Mucosa of descending colon (tissue), 3 donors: ENCODE measurements at places on chromosomes 7 and 10. TPM values are rescaled to one million over a fixed set of nuclear protein-coding genes. Genes with fewer than 3 reads are reported as not detected.

Gene ASB15
- not detected for total RNA-seq

Gene H2BK1
- total RNA-seq, result not detected

Gene PANK1
- total RNA-seq, result 67.4 TPM

Gene TMEM139
- total RNA-seq, result 49.4 TPM

Gene TDRD1
- 0.09 TPM for total RNA-seq

Gene LLCFC1
- total RNA-seq, result not detected

Gene SLC16A9
- total RNA-seq, result 34.9 TPM

Gene CYP2C19
- 1.5 TPM for total RNA-seq

Gene LIPJ
- 0.34 TPM for total RNA-seq

Gene ACBD7
- total RNA-seq, result 0.22 TPM

Gene FMC1
- 17.3 TPM for total RNA-seq

Gene GIMAP4
- 18.1 TPM for total RNA-seq

Gene AMZ1
- not detected for total RNA-seq

Gene OR9A2
- not detected for total RNA-seq

Gene LRIT1
- total RNA-seq, result not detected

Gene CFAP58
- 0.17 TPM for total RNA-seq
